ENCODE measurements at places on chromosomes 11 and 22.

DNA sequence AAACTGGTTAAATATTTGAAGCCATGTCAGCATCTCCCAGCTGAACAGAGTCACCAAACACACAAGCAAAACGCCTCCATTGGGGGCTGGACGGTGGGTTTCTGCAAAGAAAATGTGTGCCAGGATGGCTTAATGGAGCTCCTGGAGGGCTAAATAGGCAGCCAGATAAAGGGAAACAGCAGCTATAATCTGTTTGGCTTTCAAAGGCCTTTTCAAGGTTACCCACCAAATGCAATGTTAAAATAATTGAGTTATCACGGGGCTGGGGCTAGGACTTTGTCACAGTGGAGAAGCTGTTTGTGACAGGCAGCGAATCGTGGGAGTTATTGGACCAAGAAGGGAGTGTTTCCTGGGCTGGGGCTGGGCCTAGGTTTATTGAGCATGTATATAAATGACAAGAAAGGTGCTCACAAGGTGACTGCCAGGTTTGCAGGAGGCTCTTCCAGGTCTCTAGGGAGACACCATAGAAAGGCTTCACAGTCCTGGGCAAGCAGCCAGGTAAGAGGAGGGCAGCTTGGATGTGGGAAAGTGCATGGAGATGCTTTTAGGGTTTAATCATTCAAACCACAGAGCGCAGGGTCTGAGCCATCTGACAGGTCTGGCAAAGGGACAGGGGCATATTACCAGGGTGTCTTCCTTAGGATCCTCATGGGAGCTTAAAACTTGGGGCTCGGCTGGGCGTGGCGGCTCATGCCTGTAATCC lies 28.3 kb downstream of the GRIK4 start:
- no peak for DNase-seq

GRCh38 chr11:84247926-84248325 lies 961.8 kb upstream of the CCDC90B start:
- DNase-seq, result no peak

DNA sequence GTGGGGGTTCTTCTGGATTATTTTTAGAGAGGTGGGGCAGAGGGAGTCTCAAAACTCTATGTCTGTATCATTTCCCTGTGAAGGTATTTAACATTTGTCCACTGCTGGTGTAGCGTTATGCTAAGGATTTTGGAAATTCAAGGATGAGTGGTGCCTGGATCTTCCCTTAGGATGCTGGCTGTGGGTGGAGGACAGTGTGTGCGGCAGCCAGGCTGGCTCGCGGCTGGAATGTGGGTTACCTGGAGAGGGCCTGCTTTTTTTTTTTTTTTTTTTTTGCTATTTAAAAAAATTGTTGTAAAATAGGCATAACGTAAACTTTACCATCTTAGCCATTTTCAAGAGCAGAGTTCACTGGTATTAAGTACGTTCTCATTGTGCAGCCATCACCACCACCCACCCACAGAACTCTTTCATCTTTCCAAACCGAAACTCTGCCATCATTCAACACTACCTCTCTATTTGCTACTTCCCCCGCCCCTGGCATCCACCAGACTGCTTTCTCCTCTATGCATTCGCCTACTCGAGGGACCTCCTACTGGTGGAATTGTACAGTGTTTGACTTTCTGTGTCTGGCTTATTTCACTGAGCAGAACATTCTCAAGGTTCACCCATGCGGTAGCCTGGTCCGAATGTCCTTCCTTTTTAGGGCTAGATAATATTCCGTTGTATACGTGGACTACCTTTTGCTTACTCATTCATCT lies 67.1 kb downstream of the PARVB start:
- peak; percentile 50 for DNase-seq

DNA sequence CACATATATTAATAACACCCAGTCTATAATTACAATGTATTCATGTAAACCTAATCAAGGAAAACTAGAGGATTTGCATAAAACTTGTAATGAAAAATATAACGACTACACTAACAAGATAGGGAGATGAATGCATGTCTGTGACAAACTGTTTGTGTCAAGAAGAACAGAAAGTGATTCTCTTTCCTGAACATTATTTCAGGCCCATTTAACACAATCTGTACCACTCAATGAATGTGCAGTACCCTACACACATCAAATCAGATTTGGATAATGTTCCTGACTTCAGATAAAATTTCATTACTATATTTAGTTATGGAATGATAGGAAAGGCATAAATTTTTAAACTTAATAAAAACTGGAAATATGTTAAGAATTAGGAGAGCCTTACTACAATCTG lies 93.1 kb downstream of the CADM1 start:
- DNase-seq, result no peak

DNA sequence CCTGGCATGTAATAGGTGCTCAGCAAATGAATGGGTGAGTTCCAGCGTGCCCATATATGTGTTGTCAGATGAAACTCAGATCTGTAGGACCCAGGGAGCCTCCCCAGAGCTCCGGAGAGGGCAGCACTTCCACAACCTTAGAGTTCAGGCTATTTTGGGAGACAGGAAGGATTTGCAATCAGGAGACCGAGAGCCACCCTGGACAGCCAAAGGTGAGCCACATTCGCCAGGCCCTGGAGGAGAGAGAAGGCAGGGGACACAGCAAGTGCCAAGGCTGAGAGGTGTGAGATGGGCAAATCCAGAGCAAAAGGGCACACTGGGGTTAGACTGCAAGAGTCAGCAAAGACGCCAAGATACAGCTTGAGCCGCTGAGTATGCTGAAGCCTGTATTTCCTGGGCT lies 66.4 kb downstream of the CD82 start:
- DNase-seq, result no peak

GRCh38 chr11:3808861-3809623 lies 682 bp downstream of the PGAP2 start:
- DNase-seq, result peak; percentile 72

DNA sequence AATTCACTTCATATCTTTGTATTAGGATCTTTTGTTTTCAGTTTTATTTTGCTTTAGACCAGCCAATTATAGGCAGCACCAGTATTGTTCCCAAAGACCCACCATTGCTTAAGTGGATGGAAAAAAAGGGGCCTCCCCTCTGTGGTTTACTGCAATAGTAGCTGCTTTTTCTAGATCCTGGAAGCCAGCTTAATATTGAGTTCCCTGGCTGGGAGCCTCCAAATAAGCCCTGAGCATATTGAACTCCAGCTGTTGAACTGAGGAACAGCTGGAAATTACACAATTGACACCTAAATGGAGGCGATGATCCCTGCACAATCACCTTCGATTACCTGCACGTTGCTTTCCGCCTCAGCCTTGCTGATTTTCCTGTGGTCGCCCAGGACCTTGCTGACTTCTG lies 576.0 kb downstream of the SOX6 start:
- DNase-seq, result no peak

DNA sequence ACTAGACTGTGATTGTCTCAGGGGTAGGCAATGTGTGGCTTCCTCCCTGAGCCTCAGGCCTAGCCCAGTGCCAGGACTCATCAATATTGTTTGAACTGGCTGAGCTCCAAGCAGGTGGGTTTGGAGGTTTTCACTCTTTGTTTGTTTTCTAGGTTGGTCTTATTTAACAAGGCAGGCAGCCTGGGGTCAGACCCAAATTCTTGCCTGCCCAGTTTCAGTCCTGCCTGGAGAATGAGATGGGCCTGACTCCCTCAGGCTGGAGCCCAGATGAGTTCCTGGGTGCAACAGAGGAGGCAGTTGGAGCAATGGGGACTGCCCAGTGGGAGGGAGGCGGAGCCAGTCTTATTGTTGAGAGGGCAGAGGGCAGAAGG lies 28.3 kb upstream of the TP53I11 start:
- no peak for DNase-seq

DNA sequence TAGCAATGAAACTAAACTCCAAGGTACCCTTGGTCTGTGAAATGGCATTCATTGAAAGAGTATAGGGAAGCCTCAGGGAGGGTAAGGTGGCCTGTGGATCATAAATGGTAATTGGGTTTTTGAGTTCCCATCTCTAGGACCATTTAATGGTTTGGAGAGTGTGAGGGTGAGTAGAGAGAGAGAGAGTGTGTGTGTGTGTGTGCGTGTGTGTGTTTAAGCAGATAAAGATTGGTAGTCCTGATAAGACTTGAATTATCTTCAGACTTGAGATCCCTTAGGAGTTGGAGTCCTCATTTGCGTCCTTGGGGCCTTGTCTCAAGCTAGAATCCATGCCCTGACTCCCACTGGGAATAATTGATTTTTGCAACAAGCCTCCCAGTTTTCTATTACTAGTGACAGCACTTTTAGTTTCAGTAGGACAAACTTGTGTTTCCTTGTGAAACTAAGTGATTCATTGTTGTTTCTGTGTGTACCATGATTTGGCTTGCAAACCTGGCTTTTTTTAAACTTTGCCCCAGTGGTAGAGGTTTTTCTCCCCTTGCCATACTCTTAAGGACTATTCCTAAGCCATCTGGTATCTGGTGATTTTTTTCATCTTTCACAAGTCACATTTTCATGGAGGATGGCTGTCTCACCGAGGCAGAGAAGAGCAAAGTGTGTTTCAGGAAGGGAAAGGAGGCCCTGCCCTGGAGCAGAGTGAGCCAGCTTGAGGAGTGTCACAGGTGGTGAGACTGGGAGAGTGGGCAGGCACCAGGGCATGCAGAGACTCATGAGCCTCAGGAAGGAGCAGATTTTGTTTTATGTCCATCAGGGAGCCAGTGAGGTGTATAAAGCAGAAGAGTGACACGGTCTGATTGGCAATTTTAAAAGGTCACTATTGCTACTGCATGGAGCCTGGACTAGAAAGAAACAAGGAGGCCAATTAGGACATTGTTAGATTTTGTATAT lies 26.7 kb downstream of the ALKBH3 start:
- DNase-seq, result no peak

GRCh38 chr11:2306452-2306823 lies 4.6 kb downstream of the TSPAN32 start:
- no peak for DNase-seq

GRCh38 chr22:47051441-47052071 lies 289.1 kb downstream of the TBC1D22A start:
- no peak for DNase-seq

Measured in activated naive CD4-positive, alpha-beta T cell treated with anti-CD3 and anti-CD28 coated beads, Interleukin-2, amount 10 ng/mL, durations not matched to agents 7 days and 5 days (primary cell).